ENCODE measurements at places on chromosomes 4 and X. TPM values are rescaled to one million over a fixed set of nuclear protein-coding genes. Genes with fewer than 3 reads are reported as not detected.

The LARP7 gene
- 53.2 TPM for total RNA-seq

DNA sequence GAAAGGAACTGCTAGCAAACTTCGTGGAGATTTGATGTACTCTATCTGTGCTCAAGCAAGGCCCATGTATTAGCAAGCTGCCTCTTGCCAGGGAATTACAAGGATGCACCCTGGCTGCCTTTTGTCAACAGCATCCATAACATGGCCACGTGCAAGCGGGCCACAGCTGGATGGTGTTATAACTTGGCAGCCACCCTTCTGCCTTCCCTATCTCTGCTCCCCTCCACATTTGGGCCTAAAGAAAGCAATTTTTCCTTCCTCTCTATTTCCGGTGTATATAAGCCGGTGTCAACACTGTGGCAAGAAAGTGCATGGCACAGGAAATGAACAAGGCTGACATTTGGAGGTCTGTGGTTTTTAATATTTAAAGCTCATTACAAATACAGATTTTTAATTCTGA is 94.8 kb downstream of the CLNK start:
- no peak for DNase-seq

- DNase-seq = no peak
These were observed 1.1 kb upstream of the PDLIM3 start for GRCh38 chr4:185536411-185536709.

DNA sequence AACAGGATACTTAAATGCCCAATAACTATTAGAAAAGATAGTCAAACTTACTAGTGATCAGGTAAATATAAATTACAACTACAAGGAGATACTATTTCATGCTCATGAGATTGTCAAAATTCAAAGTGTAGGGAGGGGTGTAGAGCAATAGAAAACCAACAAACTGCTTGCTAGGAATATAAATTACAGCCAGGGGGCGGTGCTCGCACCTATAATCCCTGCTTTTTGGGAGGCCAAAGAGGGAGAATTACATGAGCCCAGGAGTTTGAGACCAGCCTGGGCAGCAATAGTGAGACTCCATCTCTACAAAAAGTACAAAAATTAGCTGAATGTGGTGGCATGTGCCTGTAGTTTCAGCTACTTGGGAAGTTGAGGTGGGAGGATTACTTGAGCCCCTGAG is 556.5 kb upstream of the NR3C2 start:
- peak; percentile 77 for DNase-seq

- no peak for DNase-seq
These were observed 45.9 kb downstream of the NUDT6 start for GRCh38 chr4:122876456-122876855.

- DNase-seq = no peak
These were observed 200.8 kb downstream of the MGST2 start for GRCh38 chr4:139866276-139866962.

GRCh38 chr4:169821402-169821801 is 63.7 kb upstream of the HPF1 start:
- no peak for DNase-seq

DNA sequence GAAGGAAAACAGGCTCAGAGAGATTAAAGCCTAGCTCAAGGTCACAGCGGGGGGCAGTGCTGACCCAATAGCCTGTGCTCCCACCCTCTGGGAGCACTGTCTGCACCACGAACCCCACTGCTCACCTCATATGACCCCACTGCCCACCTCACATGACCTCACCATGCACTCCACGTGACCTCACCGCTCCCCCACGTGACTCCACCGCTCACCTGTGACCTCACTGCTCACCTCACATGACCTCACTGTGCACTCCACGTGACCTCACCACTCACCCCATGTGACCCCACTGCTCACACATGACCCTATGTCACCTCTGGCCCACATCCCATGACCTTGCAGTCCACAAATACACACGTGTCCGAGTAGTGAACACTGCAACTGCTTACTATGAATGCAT is 55.4 kb downstream of the ACOX3 start:
- no peak for DNase-seq

DNA sequence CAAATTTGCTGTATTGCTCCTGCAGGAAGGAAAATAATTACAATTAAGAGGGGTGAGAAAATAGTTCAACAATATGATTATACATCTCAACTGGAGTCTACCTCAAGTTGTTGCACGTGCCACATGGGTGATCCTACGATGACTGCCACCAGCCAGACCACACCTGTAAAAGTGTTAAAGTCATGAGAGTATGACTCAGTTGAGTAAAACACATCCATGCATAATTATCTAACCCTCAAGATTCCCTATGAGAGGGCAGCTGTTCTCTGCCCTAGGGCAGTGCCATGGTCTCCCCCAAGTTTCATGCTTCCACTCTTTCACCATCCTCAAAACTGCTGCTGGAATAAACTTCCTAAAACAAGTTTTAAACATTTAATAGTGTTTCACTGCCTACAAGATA is 44.1 kb downstream of the QRFPR start:
- no peak for DNase-seq

GRCh38 chr4:139005774-139006173 is 9.8 kb upstream of the NOCT start:
- DNase-seq = no peak

- no peak for DNase-seq
These were observed 147.2 kb downstream of the GLRA3 start for GRCh38 chr4:174681723-174682300.

GRCh38 chrX:53768865-53769264 is 82.3 kb upstream of the HUWE1 start:
- DNase-seq = no peak

GRCh38 chrX:115060013-115060412 is 42.6 kb upstream of the IL13RA2 start:
- DNase-seq = no peak

The ADAM29 gene
- total RNA-seq = not detected

DNA sequence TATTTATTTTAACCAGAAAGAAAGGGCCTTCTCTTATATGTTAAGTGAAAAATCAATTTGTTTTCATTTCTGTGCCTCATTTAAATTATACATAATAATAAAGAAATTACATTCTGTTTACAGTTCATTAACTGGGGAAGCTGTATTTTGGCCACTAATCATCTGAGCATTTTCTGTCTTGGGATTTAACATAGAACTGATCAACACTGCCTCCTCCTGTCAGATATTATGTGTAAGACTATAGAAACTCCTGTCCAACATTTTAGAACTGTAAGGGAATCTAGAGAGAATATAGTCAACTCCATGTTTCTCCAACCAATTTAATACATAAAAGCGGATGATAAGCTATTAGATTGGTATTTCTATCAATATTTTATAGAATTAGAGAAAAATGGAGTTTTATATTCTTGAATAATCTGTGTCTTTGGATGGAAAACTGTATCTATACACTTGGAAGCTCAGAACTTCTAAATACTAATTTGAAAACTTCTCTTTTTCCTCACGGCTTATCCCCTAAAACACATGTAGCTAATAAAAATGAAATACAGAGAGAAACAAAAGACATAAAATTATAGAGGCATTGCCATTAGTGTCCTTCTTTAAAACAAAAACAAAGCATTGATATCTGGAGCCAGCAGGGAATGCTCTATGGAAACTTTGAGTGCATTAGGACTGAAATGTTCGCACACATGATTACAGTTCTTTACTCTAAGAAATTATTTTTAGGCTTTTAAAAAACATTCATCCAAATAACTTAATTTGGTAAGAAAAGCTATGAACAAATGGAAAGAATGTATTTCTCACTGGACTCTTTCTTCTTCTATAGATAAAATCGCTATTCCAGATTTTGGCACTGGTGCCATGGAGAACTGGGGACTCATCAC is 33.1 kb downstream of the ENPEP start:
- no peak for DNase-seq

DNA sequence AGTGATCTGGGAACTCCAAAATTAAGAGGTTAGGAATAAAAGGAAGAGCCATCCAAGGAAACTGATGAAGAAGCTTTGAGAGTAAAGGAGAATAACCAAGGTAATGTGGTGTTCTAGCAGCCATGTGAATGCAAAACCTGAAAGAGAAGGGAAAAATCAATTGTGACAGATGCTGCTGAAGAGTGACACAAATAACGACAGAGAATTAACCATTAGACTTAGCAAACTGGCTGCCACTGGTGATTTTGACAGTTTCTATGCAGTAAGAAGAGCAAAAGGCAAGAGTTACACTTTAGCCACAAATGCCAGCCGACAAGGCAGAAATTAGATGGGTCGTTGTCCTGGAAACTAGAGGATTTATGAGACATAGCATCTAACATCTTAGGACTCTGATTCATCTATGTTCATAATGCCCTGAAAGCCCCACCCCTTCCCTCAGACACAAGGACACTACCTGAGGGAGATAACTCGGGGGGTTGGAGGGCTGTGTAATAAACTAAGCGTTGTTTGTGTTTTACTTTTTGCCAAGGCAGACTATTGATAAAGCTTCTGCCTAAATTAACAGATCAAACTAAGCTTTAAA is 13.0 kb upstream of the TMEM144 start:
- DNase-seq = no peak

The NPFFR2 gene
- total RNA-seq = 1.5 TPM

GRCh38 chr4:126664839-126665238 is 967.9 kb upstream of the INTU start:
- DNase-seq = no peak

DNA sequence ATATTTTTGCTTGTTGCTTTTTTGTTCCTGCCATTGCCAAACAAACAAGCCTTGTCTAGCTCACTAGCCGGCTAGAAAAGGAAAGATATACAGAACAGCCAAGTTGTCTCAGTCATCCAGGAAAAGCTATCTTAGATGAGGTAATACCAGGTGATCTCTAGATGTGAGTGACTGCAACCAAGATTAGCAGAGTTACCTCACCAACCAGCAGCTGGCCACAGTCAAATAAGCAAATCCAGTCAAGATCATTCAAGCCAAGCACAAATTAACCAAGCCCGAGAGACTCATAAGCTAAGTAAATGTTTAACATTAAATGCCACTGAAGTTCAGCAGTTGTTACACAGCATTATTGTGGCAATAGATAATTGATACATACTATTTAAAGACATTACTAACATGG is 108.6 kb downstream of the CENPC start:
- no peak for DNase-seq

- DNase-seq = peak; percentile 74
These were observed 109.3 kb upstream of the DGKK start for GRCh38 chrX:50579955-50580354.

DNA sequence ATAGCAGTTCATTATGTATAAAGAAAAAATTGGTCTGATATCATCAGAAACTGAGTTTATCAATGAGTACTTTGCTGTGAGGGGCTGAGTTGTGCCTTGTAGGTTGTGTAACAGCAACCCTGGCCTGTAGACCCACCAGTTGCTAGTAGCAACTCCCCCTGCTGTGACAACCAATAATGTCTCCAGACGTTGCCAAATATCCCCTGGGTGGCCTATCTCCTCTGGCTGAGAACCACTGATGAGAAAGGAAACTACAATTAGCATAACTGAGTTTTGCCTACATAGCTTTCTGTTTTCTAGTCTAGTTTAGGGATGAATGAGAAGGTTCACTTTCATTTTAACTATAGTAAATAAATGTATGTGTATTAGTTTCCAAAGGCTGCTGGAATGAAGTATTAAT is 234.1 kb downstream of the CPE start:
- DNase-seq = peak; percentile 73

- DNase-seq = no peak
These were observed 40.9 kb upstream of the XK start for GRCh38 chrX:37644381-37645305.

DNA sequence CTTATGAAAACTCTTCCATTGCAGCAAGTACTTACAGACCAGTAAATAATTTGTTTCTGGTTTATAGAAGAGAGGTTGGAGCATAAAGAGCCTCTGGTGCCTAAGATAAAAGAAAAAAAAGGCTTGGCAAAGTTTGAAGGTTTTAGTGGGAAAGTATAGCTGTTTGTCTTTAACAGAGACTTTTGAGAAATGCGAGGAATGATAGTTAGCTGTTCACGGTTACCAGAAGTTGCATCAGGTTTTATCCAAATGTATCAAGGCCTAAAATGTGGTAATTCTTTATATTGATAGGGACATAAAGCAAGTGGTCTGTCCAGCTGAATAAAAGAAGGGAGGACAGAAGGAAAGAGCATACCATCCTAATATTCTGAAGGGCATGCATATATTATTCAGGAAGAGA is 29.3 kb downstream of the RAP1GDS1 start:
- DNase-seq = no peak

The SATL1 gene
- total RNA-seq = 0.21 TPM

- no peak for DNase-seq
These were observed 176.7 kb downstream of the SH3BGRL start for GRCh38 chrX:81378560-81378959.

DNA sequence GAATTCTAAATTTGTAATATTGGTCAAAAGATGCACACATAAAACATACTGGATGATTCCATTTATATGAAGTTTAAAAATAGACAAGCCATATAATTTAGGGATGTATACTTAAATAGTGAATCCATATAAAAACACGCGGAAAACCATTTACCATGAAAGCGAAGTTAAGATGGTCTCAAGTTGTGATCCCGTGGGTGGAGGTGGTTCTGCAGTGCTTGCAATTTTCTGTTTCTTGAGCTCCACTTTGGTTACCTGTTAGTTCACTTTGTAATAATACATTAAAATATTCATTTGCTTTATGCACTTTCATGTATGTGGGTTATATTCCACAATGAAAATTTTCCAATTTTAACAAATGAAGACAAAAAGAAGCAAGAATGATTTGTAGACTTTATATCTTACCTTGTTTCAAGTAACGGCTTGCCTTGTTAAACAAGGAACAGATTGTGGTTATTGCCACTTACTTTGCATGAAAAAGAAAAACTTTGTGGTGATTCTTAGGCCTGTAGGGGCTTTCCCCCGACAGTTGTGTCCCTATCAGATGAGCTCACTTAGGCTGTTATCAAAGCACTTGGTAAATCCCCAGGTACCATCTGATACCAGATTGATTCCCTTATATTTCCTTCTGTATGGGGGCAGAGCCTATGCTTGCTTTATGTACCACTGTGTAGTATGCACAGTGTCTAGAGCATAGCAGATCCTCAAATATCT is 12.2 kb downstream of the UCP1 start:
- DNase-seq = no peak

DNA sequence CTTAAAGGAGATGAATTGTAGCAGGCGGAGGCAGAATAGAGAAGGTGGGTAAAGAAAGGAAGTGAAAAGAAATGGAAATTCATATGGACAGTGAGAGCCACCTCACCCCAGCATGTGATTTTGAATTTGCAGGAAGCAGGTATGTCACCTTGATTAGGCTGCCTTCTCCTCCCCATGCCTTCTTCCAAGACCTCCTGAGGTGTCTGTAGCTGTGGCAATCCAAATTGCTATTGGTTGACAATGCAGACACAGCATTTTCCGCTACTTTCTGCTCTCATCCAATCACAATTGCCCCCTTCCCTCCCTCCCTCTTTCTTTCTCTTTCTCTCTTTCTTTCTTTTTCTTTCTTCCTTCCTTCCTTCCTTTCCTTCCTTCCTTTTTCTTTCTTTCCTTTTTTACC is 38.5 kb downstream of the RAB33B start:
- DNase-seq = peak; percentile 65

GRCh38 chrX:17736478-17736855 is 826 bp upstream of the SCML1 start:
- DNase-seq = no peak

The OTUD6A gene
- total RNA-seq = not detected

The HSFX2 gene
- not detected for total RNA-seq

The TLR1 gene
- total RNA-seq = not detected

GRCh38 chr4:109078724-109079123 is 223.7 kb downstream of the COL25A1 start:
- no peak for DNase-seq

The HS6ST2 gene
- 3.6 TPM for total RNA-seq

The MAML3 gene
- 33.3 TPM for total RNA-seq

The RBMX2 gene
- total RNA-seq = 28.3 TPM

GRCh38 chr4:32189130-32189529 is 1469.0 kb downstream of the PCDH7 start:
- DNase-seq = no peak

GRCh38 chr4:71635139-71635748 is 148.6 kb downstream of the GC start:
- no peak for DNase-seq
